ENCODE measurements at places on chromosomes 1 and 21. TPM values are rescaled to one million over a fixed set of nuclear protein-coding genes. Genes with fewer than 3 reads are reported as not detected.
A peak's percentile ranks its signal among the peaks of the same experiment; 100 is the strongest.

DNA sequence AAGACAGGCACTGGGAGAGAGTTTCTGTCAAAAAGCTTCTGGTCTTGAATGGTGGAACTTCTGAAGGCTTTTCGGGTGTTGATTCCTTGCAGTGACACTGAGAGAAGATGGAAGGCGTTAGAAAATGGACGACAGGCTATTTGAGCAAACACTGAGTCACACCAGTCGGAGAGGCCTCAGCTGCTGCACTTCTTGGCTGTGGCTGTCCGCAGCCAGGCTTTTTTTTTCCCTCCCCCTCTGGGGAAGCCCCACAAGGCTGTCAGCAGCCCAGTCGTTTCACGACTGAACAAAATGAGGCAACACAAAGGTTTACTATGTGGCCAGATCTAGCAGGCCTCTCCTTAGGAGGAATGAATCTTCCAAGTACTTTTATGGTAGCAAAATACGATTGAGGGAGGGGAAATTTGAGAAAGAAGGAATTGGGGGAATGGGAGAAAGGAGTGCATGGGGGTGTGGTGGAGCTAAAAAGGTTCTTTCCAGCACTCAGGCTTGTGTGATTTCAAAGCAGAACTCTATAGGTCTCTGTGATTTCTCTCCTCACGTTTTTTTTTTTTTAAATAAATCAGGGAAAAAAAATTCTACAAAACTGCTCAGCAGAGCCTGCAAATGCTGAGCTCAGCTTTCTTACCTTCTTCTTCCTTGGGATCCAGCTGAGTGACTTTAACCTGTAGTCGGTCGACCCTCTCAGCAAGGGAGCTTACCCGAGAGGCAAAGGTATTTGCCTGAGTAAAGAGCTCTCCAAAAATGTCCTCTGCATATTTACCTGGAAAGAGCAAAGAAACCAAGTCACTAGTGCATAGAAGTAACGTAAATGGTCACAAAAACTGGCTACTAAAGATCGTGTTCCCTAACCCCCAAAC lies 26.1 kb downstream of the GPR3 start:
- DNase-seq = peak; percentile 67

Gene HSPA13
- 19.7 TPM for total RNA-seq

Gene SPRR2B
- not detected for total RNA-seq

DNA sequence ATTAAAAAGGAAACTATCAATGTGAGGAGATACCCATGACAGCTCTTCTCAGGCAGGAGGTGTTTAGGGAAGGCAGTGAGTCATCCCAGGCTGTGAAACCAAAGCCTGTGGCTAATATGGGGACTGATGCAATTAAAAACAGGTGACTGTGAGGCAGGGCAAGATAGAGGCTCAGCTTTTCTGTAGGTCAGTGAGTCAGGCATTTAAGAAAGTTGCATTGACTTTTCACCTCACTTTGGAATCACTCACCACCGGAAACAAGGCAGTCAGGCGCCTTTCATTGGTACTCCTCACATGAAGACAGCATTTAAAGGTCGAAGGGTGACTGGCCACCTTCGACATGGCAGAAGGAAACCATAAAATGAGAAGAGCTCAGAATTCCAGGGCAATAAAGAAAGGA lies 54.5 kb downstream of the PAPPA2 start:
- DNase-seq = no peak

DNA sequence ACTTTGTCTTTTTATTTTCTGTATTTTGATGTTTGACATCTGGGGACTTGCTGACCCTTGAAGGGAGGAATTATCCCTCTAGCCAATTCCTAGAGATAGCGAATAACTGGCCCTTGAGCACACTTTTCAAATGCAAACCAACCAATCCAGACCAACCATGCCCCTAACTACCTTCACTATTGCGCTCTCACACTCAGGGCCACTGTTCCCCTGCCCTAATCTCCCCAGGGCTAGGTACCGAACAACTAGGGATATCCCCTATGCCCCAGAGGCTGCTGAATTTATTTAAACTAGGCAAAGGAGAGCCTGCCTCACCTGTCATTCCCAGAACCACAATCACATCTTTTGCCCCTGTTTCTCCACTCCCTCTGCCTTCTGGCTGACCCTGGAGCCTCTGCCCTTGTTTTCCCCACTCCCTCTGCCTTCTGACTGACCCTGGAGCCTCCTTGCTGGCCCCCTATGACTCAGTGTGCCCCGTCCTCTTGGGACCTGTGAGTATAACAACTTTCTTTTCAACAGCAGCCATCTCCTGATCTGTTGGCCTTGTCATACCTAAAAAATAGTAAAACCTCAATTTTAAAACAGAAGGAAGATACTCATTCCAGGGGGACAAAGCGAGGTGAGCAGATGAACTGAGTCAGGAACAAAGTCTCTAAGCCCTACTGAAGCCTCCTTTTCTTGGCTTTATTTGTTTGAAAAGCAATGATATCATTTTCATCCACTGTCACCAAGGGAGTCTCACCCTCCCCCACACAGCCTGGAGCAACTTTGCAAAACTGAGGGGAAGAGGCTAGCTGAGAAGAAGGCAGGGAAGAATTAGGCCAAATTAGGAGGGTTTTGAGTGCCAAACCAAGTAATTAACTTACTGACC lies 115.5 kb downstream of the NMNAT2 start:
- no peak for DNase-seq

Gene C1QA
- 55.7 TPM for total RNA-seq

GRCh38 chr1:57678138-57678537 lies 254.3 kb upstream of the DAB1 start:
- DNase-seq = no peak

DNA sequence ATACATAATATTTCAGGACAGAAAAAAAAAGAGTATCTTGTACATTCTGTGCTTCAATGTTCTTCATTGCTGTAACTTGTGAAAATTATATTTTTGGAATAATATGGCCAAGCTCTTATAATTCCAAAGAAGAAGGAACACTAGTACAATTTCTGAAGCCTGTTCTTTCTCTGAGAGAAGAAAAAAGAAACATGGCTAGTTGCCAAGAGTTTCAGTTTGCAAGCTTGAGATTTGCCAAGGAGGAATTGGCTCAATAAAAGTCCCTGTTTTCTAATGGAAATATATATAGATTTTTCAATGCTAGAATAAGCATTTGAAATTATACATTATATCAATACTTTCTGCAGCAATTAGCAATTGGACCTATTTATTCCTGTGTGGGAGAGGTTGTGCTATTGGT lies 285.2 kb upstream of the NEGR1 start:
- no peak for DNase-seq

Gene CFHR5
- not detected for total RNA-seq

DNA sequence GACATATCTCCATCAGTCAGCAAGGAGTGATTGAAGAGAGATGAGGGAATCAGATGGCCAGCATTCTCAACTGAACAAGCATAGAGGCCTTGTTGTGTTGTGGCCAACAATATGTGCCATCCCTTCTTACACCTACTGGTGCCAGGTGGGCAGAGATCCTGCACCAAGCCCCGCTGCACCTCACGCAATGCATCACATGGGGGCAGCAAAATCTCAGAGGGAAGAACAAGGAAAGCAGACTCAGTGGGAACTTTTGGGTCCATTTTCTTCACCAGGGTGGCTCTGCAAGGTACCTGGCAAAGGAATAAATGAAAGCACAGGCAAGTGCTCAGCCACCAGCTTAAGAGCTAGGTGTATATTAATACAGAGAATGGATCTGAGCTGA lies 33.2 kb downstream of the HSD3B2 start:
- DNase-seq = no peak

Gene HFM1
- total RNA-seq = 4.6 TPM

Gene PGLYRP3
- not detected for total RNA-seq

DNA sequence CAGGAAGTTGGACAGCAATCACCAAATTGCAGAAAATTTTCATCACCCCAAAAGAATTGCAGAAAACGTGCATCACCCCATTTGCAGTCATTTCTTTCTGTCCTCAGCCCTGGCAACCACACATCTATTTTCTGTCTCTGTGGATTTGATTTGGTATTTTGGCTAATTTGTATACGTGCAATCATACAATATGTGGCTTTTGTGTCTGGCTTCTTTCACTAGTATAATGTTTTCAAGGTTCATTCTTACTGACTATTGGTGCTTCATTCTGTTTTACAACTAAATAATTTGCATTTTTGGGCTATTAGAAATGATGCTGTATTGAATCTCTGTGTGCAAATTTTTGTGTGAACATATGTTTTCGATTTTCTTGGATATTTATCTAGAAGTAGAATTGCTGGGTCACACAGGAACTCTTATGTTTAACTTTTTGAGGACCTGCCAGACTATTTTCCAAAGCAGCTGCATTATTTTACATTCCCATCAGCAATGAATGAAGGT lies 24.8 kb upstream of the PRDM2 start:
- no peak for DNase-seq

- DNase-seq = no peak
Measured at GRCh38 chr1:25170439-25170838, 61.9 kb downstream of the SYF2 start.

Gene SLC5A9
- total RNA-seq = 0.16 TPM

Data from breast epithelium (tissue), 4 donors.